ENCODE measurements at places on chromosomes 1 and 21.

GRCh38 chr1:193069748-193070385, 10.5 kb downstream of the RO60 start:
- no peak for DNase-seq

- no peak for DNase-seq
These were observed 40.4 kb upstream of the GJA5 start for GRCh38 chr1:147800804-147801203.

DNA sequence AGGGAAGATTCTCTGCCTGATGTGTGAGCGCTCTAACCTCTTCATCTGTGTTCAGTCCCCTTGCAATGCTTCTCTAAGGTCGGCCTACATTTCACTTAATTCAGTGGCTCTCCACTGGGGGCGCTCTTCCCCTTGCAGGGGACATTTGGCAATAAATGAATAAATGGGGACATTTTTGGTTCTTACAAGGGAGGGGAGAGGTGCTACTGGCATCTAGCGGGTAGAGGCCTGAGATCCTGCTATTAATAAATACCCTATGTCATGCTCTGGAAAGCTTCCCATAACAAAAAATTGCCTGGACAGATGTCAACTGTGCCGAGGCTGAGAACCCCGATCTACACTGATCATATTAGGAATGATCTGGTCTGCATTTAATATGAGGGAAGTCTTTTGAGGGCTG, 25.9 kb upstream of the DNAJC11 start:
- peak; percentile 25 for DNase-seq

GRCh38 chr21:36347962-36348328, 27.9 kb downstream of the MORC3 start:
- no peak for DNase-seq

- no peak for DNase-seq
These were observed 18.7 kb downstream of the TRABD2B start for GRCh38 chr1:47978486-47978885.

All from stimulated activated CD8-positive, alpha-beta memory T cell treated with anti-CD3 and anti-CD28 coated beads, Interleukin-4, amount 100 ng/mL, for 1 hour (primary cell).